ENCODE measurements at places on chromosomes 5 and 9.

GRCh38 chr5:96091874-96092273, 130.2 kb upstream of the ELL2 start:
- peaks cover 31% of the 10 kb centered on the region for H3K4me1 ChIP-seq
- no peak overlapping the region for H3K27ac ChIP-seq
- no peaks in the 10 kb centered on the region for H3K36me3 ChIP-seq
- no peaks in the 10 kb centered on the region for H3K27me3 ChIP-seq
- DNase-seq = no peak
- H3K4me3 ChIP-seq = no peak overlapping the region

DNA sequence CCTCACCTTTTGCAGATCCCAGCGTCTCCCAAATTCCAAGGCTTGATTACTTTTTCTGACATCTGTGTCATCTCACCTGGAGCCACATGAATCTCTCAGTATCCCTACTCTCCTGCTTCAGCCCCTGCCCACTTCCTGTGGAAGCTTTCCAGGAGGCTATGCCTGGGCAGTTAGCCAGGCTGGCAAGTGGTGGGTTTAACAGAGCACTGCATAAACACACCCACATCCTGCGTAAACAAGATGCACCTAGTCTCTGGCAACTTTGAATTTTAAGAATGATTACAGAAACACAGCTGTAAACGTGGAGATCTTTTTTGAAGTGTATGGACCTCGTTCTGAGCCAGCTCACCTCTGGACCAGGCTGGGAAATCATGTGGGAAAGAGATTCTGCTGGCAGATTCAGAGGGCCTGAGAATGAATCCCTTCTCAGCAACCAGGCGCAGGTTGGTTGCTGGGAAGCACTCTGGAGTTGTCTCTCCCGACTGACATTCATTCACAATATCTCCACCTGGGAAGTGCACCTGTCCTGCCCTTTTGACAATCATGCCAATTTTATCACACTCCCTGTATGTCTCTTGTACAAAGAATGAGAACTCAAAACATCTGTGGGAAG, 55.7 kb upstream of the FANCC start:
- H3K36me3 ChIP-seq = no peaks in the 10 kb centered on the region
- no peaks in the 10 kb centered on the region for H3K4me1 ChIP-seq
- H3K27me3 ChIP-seq = no peaks in the 10 kb centered on the region
- H3K27ac ChIP-seq = no peak overlapping the region

GRCh38 chr9:71721855-71722254, 46.5 kb downstream of the CEMIP2 start:
- H3K27ac ChIP-seq = no peak overlapping the region
- H3K4me1 ChIP-seq = no peaks in the 10 kb centered on the region

GRCh38 chr9:1732670-1733069, 282.5 kb upstream of the SMARCA2 start:
- DNase-seq = no peak
- no peaks in the 10 kb centered on the region for H3K36me3 ChIP-seq
- H3K27me3 ChIP-seq = no peaks in the 10 kb centered on the region
- H3K4me1 ChIP-seq = no peaks in the 10 kb centered on the region

DNA sequence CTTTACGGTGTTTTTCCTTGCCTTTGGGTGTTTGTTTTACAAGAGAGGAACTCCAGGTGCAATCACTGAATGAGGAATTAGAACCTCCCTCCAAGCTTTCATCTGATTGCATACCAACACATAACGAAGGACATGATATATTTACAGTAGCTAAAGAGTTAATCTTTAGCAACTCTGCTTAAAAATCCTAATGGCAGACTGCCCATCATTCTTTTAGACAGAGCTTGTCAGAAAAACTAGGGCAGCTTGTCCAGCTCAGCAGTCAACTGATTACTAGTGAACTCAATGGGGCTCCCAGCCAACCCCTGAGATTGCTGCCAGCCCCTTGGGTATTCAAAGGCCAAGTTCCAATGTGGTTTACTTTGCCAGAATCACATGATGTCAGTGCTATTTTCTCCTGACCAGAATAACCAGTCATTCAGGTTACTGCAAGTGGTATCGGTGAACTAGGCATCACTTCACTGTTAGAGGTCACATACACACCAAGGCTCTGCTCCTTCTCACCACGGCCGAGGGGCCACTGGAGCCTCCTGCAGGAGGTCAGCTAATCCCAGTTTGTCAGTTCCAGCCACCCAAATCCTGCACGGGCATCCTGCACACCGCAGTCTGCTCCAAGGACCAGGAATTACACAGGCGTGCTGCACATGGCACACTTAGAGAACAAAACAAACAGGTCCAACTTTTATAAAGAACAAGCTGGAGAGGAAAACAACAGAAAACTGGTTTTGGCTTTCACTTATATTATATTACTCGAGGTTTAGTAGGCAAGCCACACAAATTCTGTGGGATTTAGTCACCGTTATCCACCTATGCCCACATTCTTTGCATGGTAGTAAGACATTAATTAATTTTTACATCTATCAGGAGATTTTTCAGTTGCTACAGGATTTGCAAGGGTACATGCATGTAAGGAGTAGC, 62.5 kb downstream of the NFIB start:
- H3K4me1 ChIP-seq = no peaks in the 10 kb centered on the region
- peak; percentile 92 for DNase-seq
- H3K27me3 ChIP-seq = no peaks in the 10 kb centered on the region
- H3K4me3 ChIP-seq = peak overlapping the region; percentile 29
- peak overlapping the region; percentile 16 for H3K27ac ChIP-seq

GRCh38 chr5:93107805-93108520, 473.1 kb downstream of the NR2F1-AS1 start:
- H3K4me3 ChIP-seq = no peak overlapping the region
- DNase-seq = no peak
- no peak overlapping the region for H3K27ac ChIP-seq
- no peaks in the 10 kb centered on the region for H3K27me3 ChIP-seq

DNA sequence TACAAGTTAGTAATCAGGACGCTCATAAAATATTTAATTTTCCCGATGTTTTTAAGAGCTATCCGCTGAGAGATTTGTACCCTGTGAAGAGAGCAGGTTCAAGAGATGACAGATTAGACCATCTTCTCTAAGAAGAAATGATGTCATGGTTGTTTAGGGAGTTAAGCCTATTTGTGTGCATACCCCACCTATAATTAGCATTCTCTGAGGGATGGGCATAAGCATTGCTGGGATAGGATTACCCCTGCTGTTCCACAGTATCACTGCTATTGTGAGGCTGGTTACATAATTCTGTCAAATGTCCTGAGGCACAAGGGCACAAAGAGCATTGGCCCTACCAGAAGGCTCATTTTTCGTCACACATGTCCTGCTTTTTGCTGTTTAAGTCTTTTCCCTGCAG, 687.0 kb downstream of the CETN3 start:
- DNase-seq = no peak
- H3K4me1 ChIP-seq = no peaks in the 10 kb centered on the region
- H3K4me3 ChIP-seq = no peak overlapping the region
- no peaks in the 10 kb centered on the region for H3K36me3 ChIP-seq

DNA sequence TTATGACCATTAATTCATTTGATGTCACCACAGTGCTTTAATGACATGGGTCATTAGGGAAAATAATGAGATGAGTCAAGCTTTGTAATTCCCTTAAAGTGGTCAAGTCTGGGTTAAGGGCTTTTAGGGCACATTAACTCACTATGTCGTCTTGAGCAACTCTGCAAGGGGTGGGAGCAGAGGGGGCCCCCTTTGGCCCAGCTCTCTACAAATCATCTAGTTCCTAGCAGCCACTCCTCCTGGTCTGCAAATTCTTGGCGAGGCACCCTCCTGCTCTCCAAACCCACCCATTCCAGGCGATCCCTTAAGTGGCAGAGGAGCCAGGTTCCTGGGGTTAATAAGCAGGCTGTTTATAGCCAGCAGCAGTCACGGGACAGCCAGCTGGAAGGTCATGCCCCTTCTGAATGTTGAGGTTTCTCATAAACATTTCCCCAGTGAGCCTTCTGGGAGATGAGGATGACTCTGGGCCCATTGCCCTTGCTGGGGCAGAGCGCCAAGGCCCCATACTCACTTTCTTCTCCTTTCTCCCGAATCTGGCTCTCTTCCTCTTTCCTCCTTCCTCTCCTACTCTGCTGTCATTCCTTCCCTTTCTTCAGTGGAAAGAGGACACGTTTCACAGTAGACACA, 14.3 kb upstream of the GPX3 start:
- H3K4me3 ChIP-seq = peak overlapping the region; percentile 28
- H3K36me3 ChIP-seq = no peaks in the 10 kb centered on the region
- H3K27ac ChIP-seq = peak overlapping the region; percentile 66
- H3K27me3 ChIP-seq = no peaks in the 10 kb centered on the region

DNA sequence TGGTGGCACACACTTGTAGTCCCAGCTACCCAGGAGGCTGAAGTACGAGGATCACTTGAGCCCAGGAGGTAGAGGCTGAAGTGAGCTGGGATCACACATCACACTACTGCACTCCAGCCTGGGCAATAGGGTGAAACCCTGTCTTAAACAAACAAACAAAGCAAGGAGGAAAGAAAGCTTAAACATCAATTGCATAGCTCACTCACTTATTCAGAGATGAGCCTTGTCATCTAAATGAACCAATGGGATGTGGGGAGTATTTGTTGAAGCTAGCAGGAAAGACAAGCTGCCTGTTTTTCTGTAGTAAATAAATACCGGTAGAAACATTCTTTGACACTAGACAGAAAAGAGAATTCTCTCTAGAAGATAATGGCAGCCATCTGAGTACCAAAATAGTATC, 161.0 kb upstream of the SLC12A2 start:
- H3K27me3 ChIP-seq = no peaks in the 10 kb centered on the region
- no peak for DNase-seq
- H3K36me3 ChIP-seq = no peaks in the 10 kb centered on the region
- no peak overlapping the region for H3K4me3 ChIP-seq

- no peaks in the 10 kb centered on the region for H3K4me1 ChIP-seq
- no peaks in the 10 kb centered on the region for H3K36me3 ChIP-seq
- H3K27ac ChIP-seq = no peak overlapping the region
These were observed 30.4 kb downstream of the PPP2R2B start for GRCh38 chr5:146848133-146848532.

DNA sequence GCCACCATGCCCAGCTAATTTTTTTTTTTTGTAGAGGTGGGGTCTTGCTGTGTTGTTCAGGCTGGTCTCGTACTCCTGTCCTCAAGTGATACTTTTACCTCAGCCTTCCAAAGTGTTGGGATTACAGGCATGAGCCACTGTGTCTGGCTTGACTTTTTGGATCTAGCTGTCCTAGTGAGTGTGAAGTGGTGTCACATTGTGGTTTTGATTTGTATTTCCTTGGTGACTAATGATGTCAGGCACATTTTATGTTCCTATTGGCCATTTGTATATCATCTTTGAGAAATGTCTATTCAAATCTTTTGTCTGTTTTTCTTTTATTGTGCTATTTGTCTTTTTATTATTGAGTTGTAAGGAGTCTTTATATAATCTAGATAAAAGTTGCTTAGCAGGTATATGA, 53.5 kb upstream of the MCCC2 start:
- peaks cover 5% of the 10 kb centered on the region for H3K4me1 ChIP-seq
- no peak for DNase-seq
- no peak overlapping the region for H3K27ac ChIP-seq
- no peaks in the 10 kb centered on the region for H3K27me3 ChIP-seq
- peaks cover 44% of the 10 kb centered on the region for H3K36me3 ChIP-seq

- no peaks in the 10 kb centered on the region for H3K27me3 ChIP-seq
- peak; percentile 53 for DNase-seq
- H3K4me3 ChIP-seq = no peak overlapping the region
- no peaks in the 10 kb centered on the region for H3K4me1 ChIP-seq
- H3K27ac ChIP-seq = no peak overlapping the region
These were observed 27.8 kb downstream of the PRLR start for GRCh38 chr5:35202319-35203111.

GRCh38 chr5:152884006-152884405, 478.9 kb upstream of the NMUR2 start:
- H3K27ac ChIP-seq = no peak overlapping the region
- H3K4me3 ChIP-seq = no peak overlapping the region
- no peak for DNase-seq
- no peaks in the 10 kb centered on the region for H3K36me3 ChIP-seq

DNA sequence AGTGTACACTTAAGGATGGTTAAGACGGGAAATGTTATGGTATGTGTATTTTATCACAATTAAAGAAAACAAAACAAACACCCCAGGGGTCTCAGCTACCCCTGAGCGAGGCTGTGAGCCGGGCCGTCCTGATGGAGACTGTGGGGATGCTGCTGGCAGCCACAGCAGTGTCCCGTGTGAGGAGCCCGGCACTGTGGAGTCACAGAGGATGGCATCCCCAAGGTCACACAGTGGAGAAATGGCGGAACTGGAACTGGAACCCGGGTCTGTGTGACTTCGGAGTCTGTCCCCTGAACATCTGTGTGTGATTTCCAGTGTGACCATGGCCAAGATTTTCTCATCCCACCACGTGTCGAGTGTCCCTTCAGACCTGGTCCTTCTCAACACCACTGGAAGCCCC, 80.7 kb upstream of the PHYKPL start:
- no peak for DNase-seq
- H3K4me1 ChIP-seq = no peaks in the 10 kb centered on the region
- H3K27ac ChIP-seq = no peak overlapping the region
- H3K4me3 ChIP-seq = no peak overlapping the region

DNA sequence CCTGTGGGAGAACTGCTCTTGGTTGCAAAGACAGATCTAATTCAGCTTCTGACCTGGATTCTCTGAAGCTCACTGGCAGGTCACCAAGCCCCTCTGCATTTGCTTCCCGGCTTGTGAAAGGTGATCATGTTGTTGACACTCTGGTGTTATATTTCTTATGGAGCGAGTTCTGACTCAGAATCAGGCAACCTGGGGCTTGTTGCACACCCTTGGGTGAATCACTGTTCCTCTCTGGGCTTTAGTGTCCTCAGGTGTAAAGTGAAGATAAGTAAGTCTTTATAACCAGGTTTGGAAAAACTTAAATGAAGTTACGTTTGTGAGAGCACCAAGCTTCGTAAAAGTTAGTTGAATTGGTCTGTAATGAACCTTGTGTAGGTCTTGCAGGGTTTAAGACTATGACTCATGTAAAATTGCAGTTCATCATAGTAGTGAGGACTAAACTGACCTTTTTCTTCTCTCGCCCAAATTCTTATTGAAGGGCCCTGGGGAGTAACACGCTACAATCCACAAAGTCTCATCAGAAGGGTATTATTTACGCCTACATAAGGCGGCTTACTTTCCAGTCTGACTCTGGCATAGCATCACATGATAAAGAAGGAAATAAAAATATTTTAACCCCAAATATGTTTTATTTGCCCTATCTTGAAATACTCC, 218.6 kb downstream of the TMEM38B start:
- peaks cover 18% of the 10 kb centered on the region for H3K4me1 ChIP-seq
- H3K4me3 ChIP-seq = no peak overlapping the region
- H3K27me3 ChIP-seq = no peaks in the 10 kb centered on the region
- no peak for DNase-seq
- no peak overlapping the region for H3K27ac ChIP-seq

GRCh38 chr5:176155922-176156359, 82.3 kb upstream of the SIMC1 start:
- no peak overlapping the region for H3K4me3 ChIP-seq
- no peak for DNase-seq
- no peaks in the 10 kb centered on the region for H3K4me1 ChIP-seq
- no peaks in the 10 kb centered on the region for H3K27me3 ChIP-seq
- no peaks in the 10 kb centered on the region for H3K36me3 ChIP-seq

DNA sequence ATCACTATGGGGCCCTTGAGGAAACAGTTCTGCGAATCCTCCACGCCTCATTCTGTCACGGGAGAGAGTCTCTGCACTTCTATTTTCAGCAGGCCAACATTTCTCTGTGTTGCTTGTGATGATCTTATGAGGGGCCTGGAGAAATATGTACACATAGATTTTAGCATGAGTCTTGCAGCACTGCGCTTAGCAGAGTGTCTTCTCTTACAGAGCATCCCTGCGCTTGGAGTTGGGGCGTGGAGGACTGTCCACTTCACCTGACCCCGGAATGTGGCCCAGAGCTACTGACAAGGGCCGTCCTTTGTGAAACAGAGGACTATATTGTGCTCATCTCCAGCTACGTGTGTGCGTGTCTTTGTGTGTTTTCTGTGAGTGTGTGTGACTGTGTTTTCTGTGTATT, 428.2 kb upstream of the IRX4 start:
- DNase-seq = no peak
- H3K36me3 ChIP-seq = no peaks in the 10 kb centered on the region
- no peaks in the 10 kb centered on the region for H3K4me1 ChIP-seq
- H3K27me3 ChIP-seq = no peaks in the 10 kb centered on the region

All from tibial artery (tissue), 4 donors.